ENCODE measurements at places on chromosomes 13 and 19.
A peak's percentile ranks its signal among the peaks of the same experiment; 100 is the strongest.

- peak; percentile 31 for DNase-seq
Measured at GRCh38 chr19:29119590-29119989, 93.4 kb downstream of the UQCRFS1 start.

GRCh38 chr13:29547153-29547552, 48.3 kb downstream of the SLC7A1 start:
- no peak for DNase-seq

DNA sequence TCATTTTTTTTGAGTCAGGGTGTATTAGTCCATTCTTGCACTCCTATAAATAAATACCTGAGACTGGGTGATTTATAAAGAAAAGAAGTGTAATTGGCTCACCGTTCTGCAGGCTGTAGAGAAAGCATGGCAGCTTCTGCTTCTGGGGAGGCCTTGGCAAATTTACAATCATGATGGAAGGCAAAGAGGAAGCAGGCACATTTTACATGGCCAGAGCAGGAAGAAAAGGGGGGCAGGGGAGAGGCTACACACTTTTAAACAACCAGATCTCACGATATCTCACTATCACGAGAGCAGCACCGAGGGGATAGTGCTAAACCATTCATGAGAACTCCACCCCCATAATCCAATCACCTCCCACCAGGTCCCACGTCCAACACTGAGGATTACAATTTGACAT, 44.5 kb upstream of the MIR17HG start:
- no peak for DNase-seq

DNA sequence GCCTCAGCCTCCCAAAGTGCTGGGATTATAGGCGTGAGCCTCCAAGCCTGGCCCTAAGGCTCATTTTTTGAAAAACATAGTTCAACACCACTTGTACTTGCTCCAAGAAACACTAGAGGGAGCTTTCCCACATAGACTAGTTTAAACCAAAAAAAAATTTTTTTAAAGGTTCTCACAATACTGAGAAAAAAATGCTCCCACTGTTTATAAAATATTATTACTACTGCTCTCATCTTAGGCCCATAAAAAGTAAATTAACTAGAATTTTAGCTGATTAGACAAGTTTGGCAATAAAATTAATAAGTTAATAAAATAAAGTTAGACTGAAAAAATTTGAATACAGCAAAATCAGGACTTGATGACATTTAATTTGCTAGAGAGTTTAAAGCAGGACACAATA, 109.5 kb downstream of the TBC1D4 start:
- peak; percentile 64 for DNase-seq

DNA sequence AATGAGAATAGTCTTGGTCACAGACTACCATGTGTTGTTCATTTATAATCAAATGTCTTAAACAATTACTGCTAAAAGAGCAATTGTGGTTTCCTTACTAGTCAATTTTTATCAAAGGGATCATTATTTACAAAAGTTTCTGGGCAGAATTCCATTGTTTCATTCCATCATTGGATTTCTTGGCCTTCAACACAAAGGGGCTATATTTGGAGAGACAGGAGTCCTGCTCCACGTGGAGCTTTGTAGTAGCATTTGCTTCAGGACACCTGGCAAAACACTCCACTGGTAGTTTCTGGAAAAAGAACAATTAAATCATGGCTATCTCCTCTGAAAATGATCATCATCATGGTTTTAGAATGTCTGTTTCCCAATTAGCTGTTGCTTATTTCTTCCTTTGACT, 22.3 kb upstream of the STARD13 start:
- DNase-seq, result no peak

- no peak for DNase-seq
Measured at GRCh38 chr13:19052180-19052579, 129.4 kb downstream of the TUBA3C start.

DNA sequence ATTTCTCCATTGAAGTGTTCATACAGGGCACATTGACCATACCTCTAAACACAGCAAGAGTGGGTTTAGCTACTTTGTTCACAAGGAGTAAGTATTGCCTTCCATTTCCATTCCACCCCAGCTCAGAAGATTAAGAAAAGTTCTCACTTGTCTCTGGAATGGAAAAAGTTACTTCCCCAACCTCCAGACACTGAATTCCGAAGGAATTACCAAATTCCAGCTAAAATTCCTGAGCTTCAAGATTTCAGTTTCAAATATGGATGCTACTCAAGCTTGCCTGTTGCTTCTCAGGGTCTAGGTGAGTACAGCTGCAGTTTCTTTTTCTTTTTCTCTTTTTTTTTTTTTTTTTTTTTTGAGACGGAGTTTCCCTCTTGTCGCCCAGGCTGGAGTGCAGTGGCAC, 33.6 kb downstream of the TEX26 start:
- no peak for DNase-seq

DNA sequence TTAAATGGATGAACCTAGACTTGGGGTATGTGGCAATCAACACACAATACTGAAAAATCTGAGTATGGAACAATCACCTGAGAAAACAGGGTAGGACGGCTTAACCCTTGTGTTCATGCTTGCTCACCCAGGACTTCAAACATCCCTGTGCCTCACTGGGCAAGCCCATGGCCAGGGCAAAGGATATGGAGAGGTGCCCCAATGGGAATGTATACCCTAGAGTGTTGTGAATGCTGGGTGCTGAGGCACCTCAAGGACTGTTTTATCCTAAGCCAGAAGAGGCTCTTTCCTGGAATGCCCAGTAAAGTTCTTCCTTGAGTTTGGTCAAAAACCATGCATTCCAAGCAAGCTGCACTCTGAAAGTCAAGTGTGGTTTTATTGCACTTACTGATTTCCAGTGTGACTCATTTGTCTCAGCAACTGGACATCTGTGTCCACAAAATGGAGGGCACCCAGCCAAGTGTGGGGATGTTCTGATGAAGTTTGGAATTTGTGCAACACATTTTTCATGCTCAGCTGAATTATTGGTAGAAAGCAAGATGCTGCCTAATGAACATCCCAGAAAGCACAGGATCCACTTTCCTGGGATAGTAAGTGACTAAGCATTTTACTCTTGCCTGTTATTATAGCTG, 531.3 kb downstream of the RFC3 start:
- DNase-seq, result no peak

DNA sequence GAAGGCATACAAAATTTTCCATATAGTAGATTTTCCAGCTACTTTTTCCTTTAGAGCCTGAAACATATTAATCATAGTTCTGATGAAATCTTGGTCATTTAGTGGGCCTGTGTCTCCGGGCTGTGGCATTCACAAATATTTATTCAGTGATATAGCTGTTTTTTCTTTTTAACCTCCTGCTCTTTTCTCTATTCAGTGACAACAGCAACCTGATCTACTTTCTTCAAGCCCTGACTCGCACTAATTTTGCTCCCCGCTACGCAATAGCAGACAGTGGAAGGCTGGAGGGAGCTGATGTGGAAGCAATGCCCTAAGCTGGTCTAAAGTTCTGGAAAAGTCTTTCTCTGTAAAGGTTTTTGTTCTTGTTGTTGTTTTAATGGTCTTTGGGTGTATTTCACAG, 289.7 kb downstream of the SLITRK6 start:
- DNase-seq, result no peak

DNA sequence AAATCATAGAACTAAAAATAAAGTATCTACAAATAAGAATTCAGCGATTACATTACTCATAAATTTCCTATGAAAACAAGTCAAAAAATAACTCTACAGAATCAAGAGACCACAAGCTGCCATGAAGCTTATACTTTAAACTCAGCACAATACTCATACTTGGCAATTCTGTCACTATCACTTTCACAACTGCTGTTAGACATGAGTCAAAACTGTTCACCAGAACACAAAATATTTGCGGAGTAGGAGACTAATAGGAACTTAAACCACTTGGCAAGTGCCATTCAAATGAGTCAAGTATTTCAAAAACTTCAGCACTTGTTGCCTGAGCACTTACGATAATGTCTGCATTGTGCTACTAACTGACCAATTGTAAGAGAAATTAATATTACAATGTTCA, 387.8 kb upstream of the GPC6 start:
- DNase-seq, result no peak

GRCh38 chr19:6853868-6854267, 33.5 kb upstream of the ADGRE1 start:
- no peak for DNase-seq

- DNase-seq, result no peak
Measured at GRCh38 chr13:45512098-45512496, 47.4 kb downstream of the COG3 start.

- DNase-seq, result no peak
Measured at GRCh38 chr13:41224113-41225110, 30.0 kb upstream of the KBTBD7 start.

DNA sequence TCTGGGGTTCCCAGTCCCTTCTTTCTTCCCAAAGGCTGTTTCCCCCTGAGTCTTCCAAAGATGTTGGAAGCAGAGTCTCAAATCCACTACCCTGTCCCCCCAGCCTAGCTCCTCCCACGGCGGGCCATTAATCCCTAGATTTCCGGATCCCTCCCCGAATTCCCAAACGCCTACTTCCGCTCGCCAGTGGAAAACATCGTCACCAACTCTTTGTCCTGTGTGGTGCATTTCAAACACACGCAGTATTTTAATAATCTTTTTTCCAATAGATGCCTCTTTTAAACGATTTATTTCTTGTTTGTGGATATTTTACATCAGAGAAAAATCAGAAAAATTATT, 610 bp downstream of the ZNF791 start:
- DNase-seq, result peak; percentile 70

DNA sequence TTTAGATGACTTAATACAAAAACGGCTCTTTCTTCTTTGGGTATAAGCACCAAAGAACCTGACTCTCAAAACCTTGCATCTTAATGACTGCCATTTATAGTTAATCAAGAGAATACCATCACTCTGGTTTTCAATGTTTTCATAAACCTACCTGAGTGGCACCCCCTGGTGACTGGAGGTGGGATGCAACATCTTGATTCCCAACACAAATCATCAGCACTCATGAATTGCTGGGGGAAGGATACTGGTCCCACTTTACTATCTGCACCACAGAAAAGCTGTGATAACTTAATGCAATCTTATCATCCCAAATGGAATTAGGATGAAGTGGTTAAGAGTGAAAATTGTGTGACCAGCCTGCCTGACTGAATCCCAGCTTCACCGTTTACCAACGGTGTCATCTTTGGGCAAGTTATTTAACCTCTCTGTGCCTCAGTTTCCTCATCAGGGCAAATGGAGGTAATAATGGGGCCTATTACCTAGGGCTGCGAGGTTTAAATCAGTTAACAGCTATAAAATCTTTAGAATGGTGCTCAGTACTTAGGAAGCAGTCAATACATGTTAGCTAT, 366.4 kb downstream of the KLF12 start:
- no peak for DNase-seq

GRCh38 chr13:66506979-66507378, 723.2 kb downstream of the PCDH9 start:
- DNase-seq, result no peak

- peak; percentile 24 for DNase-seq
Measured at GRCh38 chr13:84607261-84608013, 725.2 kb upstream of the SLITRK1 start.

DNA sequence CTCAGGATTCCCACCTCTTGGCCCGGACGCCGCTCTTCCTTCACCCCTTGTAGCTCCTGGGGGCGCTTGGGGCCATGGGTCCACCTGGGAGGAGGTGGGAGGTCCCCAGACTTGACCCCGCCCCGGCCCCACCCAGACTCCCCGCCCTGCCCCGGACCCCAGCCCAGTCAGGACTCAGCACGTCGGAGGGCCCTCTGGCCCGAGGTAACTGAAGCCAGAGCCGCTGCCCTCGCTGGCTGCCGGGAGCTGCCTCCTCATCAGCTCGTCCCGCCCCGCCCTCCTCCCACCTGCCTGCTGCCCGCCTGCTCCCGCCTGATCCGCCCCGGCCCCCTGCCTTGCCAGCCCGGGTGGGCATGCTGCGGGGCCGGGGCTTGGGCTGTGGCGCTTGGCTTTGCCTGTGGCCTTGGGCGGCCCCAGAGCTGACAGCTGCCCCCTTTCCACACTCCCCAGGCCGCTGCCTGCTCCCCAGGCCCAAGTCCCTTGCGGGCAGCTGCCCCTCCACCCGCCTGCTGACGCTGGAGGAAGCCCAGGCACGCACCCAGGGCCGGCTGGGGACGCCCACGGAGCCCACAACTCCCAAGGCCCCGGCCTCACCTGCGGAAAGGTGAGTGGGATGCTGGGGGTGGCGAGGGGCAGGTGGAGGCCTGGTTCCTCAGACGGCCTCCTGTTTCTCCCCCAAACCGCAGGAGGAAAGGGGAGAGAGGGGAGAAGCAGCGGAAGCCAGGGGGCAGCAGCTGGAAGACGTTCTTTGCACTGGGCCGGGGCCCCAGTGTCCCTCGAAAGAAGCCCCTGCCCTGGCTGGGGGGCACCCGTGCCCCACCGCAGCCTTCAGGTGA, 9.4 kb downstream of the ARHGAP33 start:
- no peak for DNase-seq

DNA sequence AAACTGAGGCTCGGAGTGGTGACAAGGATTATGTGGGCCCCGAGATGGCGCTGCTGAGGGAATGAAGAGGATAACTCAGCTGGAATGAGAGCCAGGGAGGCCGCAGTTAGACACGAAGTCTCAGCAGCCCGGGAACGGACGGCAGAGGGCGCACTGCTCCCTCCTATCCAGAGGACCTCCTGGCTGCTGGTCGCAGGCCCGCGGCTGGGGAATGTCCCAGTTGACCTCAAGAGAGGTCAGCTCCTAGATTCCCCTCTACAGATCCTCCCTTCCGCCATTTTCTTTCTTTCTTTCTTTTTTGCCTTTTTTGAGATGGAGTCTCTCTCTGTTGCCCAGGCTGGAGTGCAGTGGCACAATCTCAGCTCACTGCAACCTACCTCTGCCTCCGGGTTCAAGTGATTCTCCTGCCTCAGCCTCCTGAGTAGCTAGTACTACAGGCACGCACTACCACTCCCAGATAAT, 24.1 kb upstream of the ASPDH start:
- peak; percentile 88 for DNase-seq

GRCh38 chr13:22801402-22802003, 379.3 kb upstream of the SGCG start:
- peak; percentile 29 for DNase-seq

- no peak for DNase-seq
Measured at GRCh38 chr19:42519108-42519507, 9.2 kb downstream of the CEACAM1 start.

DNA sequence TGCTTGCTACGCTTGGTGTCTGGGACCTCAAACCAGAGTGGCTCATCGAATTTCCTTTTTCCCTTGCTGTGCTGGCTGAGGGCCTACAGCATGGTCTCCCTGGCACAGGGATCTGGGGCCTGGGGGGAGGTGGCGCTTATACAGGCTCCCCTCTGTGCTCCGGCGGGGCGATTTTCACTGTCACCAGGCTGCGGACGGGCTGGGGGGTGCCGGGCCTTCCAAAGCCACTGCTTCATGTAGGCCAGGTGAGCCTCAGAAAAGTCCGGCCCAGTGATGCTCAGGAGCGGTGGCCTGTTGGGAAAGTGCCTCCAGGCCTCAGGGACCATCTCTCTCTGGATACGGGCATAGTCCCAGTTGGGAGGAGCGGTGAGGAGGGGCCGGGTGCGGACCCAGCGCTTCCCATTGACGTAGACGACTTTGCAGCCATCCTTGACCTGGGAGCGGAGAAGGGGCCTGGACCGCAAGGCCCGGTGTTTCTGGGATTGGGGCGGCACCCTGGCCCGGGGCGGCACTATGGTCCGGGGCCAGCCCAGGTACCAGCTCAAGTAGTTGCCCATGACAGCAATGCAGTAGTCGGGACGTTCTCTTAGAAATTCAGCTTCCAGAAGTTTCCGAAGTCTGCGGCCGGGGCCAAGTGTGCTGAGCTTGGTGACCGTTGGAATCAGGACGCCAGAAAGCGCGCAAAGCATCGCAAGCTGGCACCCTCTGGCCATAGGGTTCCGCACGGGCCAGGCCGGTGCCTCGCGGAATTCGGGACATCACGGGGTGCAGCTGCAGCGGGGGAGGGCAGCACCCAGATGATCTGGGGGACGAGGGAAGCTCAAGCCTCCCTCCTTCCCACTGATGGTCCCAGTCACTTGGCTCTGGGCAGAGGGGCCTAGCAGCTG, 255.9 kb downstream of the SLC7A1 start:
- no peak for DNase-seq

GRCh38 chr13:93307651-93308050, 81.0 kb downstream of the GPC6 start:
- no peak for DNase-seq

All from G401 (cell line).